ENCODE measurements at places on chromosomes 7 and 10.

- DNase-seq: no peak
Observed at GRCh38 chr7:20514364-20514763, 101.1 kb upstream of the ABCB5 start.

- DNase-seq: peak; percentile 89
Observed at GRCh38 chr7:2109936-2110609, 122.7 kb downstream of the MAD1L1 start.

DNA sequence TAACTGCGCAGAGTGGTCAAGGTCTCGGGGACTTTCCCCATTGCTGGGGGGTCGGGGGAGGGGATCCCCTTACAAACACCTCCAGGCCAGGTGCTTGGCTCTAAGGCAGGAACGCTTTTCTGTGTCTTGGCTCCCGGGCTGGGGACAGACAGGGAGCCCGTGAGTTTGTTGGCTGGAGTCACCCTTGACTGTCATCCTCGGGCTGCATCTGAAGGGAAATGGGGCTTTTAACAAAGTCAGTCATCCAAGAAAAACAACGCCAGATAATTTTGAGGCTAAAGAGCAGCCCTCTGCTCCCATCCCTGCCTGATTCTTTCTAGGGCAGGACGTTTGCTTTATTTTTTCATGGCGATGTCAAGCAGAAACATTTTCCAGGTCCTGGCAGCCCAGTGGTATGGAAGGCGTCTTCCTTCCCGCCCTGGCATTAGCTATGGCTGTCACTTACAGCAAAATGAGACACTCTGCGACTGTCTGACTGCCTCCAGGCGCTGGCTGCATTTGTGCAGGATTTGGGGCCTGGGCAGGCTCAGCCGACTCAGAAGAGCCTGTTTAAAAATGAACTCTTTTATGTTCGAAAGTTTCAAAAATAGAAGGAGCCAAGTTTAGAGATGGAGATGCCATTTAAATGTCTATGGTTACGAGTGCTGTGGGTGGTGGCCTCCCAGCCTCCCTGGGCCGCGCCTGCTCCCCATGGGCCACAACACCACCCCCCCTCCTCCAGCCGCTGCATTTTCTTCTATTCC, 54.7 kb upstream of the TNS3 start:
- no peak for DNase-seq

DNA sequence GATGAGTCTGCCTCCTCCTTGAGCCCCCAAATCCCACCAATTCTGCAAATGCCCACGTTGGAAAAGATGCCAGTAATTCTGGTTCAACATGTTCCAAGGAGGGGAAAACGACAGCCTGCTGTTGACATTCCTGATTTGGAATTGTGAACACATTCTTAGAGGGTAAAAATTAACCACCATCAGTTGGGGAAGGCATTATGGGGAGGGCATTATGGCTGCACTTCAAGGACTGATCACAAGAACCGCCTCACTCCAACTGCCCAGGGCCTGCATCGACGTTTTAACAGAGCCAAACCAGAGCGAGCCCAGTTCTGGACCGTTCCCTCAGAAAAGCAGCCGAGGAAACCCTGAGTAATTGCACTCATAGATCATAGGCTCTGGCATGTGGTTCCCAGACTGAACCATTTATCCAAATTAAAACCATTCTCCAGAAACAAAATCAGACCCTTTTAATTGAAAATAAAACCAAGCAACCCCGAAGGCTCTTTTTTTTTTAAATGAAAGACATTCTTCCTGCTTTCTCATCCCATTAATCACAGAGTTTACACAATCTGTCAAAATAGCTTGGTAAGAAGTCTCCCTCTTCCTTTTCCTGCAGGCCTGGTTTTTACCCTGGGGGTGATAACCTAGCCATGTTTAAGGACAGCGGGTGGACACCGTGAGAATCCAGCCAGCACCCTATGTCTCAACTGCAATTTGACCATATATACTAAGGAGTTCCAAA, 8.0 kb downstream of the TNS3 start:
- DNase-seq: no peak

GRCh38 chr7:46725838-46726237, 804.8 kb upstream of the IGFBP3 start:
- no peak for DNase-seq

DNA sequence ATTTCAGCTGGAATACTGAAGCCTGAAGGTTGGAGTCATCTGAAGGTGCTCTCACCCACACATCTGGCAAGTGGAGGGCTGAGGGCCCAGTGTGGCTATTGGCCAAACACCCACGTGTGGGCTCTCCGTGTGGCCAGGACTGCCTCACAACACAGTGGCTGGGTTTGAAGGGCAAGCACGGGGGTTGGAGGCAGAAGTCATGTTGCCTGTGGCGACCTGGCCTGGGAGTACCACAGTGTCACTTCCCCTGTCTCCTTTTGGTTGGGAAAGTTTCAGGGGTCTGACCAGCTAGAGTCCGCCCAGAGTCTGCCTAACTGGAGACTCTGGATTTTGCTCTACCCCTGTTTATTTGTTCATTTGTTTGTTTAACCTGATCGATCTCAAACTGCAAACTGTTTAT, 169.5 kb downstream of the DNAJB6 start:
- no peak for DNase-seq

- no peak for DNase-seq
Observed at GRCh38 chr7:36205803-36206202, 52.7 kb downstream of the EEPD1 start.

DNA sequence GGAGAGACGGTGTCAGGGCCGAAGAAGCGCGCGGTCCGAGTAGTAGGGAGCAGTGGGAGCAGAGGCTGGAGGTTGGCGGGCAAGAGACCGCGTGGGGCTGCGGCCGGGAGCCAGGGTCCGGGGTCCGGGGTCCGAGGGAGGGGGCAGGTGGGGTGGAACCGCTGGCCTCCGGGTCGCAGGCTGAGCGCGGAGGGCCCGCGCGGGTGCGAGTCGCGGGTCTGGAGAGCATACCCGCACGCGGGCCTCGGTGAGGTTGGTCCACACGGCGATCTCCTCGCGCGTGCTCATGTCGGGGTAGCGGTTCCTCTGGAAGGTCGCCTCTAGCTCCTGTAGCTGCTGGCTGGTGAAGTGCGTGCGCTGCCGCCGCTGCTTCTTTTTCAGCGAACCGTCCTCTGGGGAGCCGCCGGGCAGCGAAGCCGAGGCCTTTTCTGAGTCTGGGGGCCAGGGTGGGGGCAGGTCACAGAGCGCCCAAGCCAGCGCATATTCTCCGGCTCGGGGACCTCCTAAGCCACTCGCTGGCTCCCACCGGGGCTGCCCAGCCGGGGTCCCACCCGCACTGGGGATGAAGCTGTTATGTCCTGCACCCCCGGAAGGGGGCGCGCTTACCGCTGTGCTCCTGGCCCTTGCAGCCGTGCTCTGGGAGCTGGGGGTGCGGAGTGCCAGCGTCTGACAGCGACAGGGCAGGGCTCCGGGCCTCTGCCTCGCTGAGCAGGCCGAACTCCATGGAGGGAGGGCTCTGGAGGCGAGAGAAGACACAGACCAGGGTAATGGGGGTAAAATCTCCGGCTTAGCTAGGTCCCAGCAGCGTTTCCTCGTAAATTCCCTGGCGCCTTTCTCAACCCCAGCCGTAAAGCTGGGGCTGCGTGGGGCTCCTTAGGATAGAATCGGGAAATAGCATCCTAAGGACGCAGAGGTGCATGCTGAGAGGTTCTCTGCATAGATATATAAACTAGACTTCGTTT, 5.5 kb downstream of the ELOVL3 start:
- DNase-seq: peak; percentile 84

DNA sequence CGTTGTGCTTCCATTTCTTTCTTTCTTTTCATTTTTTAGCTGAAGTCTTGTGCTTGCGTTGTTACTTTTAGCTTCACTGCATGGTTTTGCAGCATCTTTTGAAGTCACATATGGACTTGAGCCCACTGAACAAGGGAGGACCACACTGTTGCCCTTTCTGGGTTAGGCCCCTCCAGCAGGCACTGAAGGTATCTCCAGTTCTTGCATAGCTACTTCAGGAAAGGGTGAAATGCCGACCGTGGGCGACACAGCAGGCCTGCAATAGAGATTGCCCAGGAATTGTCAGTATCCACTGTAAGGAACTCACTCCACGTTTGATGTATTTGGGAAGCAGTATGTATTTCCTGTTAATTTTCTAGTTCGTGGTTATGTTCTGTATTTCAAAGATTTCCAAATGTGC, 85.1 kb downstream of the WDR37 start:
- DNase-seq: no peak

GRCh38 chr7:154914996-154915380, 87.9 kb downstream of the PAXIP1 start:
- no peak for DNase-seq

DNA sequence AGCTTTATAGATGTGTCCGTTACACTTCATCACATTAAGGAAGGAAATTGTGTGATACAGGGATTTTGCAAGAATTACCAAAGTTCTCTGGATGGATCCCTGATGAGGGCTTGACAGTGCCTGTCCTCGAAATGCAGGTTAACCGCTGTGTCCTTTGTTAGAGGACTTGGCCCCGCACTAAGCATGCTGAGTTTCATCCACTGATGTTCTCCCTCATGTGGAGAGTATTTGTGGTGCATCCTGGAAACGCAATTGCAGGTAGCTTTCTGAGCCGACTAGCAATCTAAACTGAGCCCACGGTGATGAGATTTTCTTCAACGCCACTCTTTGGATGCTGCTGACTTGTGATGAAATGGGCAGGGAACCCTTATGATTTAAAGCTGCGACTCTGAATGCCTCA, 71.9 kb upstream of the STK17A start:
- DNase-seq: no peak

- no peak for DNase-seq
Observed at GRCh38 chr10:104580321-104580720, 60.8 kb upstream of the SORCS3 start.

DNA sequence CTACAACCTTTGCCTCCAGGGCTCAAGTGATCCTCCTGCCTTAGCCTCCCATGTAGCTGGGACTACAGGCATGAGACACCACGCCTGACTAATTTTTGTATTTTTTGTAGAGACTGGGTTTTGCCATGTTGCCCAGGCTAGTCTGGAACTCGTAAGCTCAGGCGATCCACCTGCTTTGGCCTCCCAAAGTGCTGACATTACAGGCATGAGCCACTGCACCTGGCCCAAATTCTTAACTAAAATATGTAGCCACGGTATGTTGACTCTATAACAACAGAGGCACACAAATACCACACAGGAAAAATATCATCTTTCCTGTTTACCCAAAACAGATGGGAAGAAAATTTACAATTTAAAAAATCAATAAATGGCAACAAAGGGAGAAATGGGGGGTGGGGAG, 115.8 kb downstream of the ATE1 start:
- DNase-seq: no peak

DNA sequence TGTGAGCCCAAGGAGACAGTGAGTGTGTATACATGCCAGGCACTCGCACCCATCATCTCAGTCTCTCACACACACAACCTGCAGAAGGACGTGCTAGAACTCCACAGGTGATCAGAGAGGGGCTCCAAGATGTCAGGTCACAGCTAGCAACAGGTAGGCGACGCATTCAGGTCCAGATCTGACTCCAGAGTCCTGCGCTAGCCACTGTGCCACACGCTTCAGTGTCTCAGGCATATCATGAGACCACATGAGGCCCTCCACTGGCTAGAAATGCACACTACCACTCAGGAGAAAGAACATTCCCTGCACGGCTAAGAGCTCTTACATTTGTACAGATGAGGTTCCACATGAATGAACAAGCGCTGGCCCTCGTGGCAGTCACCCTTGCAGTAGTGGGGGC, 11.5 kb downstream of the AKR1B1 start:
- no peak for DNase-seq

DNA sequence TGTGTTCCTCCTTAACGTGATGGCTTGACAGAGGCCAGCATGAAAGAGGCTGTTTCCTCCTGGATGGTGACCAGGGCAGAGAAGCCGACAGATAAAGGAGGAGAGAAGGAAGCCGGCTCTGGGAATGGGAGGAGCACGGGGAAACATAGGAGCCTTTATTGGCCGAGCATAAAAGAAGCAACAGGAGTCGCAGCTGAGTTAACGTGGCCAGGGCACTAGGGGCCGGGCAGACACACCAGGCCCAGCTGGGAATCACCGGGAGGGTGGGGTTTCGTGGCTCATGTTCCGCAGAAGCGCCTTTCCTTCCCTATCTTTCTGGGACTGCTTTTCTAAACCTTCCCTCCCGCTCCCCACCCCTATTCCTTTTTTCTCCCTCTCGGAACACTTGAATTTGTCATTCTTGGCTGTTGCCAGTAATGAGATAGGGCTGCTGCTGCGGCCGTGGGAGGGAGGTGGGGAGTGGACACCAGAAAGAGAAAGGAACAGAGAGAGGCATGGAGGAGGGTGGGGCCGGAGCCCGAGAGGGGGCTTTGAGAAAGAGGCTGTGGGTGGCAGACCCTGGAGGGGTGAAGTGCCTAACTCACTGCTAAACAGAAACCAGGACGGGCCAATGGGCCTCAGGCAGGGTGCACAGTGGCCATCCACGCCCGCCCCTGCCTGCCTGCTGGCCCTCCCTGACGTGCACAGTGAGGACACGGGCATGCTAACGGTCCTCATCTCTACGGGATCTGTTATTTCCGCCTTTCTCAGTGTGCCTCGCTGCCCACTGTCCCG, 65.2 kb downstream of the COL13A1 start:
- no peak for DNase-seq

GRCh38 chr7:139696552-139696951, 81.2 kb downstream of the HIPK2 start:
- no peak for DNase-seq

- no peak for DNase-seq
Observed at GRCh38 chr10:99527526-99528493, 4.9 kb upstream of the NKX2-3 start.

Measured in activated CD4-positive, alpha-beta T cell treated with anti-CD3 and anti-CD28 coated beads, Interleukin-10, Interleukin-2, amounts not matched to agents 100 ng/mL and 50 ng/mL, durations not matched to agents 16 hours and 8 hours (primary cell).